ENCODE measurements at places on chromosomes 12 and 14.

- no peak for DNase-seq
These were observed 89.8 kb downstream of the RERG start for GRCh38 chr12:15131431-15131830.

DNA sequence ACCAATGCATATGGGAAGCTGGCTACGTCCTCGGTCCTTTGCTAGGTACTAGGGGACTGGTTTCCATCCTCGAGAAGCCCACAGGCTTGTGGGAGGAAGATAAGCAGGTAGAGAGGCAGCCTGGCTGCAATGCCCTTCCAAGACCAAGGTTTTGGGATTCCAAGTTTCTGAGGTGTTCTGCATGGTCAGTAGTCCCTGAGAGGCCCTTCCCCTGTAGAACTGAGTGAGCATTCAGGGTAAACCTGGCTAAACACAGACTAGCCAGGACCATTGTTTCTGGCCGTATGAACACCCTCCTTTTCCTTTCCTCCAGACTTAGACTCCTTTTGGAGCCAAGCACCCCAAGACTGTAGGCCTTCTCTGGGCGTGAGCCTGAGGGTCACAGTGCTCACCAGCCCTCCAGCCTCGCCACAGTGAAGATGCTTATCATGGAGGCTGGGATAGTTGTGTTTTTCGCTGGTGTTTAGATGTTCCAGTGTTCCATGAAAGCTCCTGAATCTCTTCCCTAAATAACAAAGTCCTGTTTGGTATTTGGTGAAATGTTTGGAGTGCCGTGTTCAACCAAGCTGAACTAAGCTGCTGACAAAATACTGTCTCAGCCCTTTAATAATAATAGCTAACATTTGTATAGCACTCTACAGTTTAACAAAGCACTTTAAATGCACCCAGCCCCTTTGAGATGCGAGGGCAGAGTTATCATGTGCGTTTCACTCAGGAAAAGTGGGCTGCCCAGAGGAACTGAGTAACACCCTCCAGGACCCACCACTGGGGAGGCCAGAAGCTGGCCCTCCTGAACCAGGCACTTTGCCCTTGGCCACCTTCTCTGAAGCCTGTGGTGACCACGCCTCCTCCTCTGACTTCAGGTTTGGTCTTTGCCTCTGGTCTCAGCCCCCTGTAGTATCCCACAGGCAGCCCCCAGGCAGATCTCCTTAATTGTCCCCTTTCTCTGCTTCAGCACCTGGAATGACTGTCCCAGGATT is 284.5 kb downstream of the CACNA1C start:
- no peak for DNase-seq

GRCh38 chr12:51661836-51662235 is 70.8 kb downstream of the SCN8A start:
- no peak for DNase-seq

GRCh38 chr12:51926064-51926632 is 18.8 kb downstream of the ACVRL1 start:
- no peak for DNase-seq

DNA sequence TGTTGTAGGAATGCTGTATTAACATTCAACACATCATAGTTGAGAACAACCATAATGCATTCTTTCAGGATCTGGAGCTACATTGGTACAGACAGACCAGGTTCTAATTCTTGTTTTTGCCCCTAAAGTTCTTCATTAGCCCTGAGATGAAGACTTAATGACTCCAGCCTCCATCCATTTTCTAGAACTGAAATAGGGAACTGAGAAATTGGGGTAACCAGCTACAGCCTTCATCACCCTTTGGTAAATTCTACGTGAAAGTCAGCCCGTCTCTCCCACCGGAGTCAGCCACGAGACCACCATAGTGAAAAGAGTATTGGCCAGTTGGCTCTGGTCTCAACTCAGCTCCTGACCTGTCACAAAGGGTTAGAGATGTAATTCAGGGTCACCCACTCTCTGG is 164.0 kb downstream of the NUAK1 start:
- no peak for DNase-seq

GRCh38 chr12:42477941-42478340 is 111.6 kb downstream of the PRICKLE1 start:
- no peak for DNase-seq

GRCh38 chr14:32738206-32738871 is 200.3 kb upstream of the NPAS3 start:
- no peak for DNase-seq

GRCh38 chr14:104695660-104696000 is 6.2 kb downstream of the INF2 start:
- DNase-seq, result no peak

DNA sequence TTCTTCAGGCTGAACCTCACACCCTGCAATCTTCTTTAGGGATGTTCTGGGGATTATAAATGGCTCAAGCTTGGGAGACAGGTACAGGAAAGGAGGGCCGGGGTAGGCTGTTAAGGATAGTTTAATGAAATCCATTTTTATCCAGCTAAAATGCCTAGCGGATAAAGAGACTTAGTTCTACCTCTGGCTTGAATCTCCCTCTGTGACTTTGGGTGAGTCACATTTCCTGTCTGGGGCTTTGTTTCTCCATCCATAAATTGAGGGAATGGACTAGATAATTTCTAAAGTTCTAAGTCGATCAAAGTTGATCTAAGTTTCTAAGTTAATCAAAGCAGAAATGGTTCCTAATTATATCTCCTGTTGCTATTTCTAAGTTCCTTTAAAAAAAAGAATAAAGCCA is 319.6 kb upstream of the E2F7 start:
- no peak for DNase-seq

DNA sequence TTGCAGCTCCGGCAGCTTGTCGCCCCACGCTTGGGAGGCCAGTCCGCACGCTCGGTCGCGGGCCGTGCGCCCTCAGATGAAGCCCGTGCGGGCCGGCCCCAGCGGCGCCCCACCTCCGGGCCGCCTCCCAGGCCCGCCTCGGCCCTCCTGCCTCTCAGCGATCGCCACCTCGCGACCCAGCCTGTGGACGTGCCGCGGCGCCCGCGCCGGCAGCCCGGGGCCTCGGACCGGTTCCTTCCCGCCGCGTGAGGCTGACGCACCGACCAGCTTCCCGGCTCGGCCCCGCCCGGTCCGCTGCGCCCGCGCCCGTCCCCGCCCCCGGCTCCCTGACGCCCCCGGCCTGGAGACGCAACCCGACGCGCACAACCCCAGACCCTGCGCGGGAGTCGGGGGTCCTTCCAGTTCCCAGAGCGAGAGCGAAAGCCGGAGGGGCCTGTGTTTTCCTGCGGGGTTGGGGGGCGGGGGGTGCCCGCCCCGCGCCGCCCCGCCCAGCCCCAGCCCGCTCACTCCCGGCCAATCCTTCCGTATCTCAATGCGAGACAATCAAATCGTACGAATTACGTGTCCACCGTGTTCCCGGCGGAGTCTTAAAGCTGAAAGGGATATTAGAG is at the start of gene ERO1A:
TSS of gene ERO1A (minus strand) at position 78 of the 611 bp plus-strand sequence. CDS start at position 1, 77 bp downstream.
- peak; percentile 78 for DNase-seq

GRCh38 chr12:87861791-87862190 is 167.4 kb downstream of the C12orf50 start:
- DNase-seq, result no peak

- DNase-seq, result no peak
These were observed 79.7 kb downstream of the PAPOLA start for GRCh38 chr14:96581902-96582301.

DNA sequence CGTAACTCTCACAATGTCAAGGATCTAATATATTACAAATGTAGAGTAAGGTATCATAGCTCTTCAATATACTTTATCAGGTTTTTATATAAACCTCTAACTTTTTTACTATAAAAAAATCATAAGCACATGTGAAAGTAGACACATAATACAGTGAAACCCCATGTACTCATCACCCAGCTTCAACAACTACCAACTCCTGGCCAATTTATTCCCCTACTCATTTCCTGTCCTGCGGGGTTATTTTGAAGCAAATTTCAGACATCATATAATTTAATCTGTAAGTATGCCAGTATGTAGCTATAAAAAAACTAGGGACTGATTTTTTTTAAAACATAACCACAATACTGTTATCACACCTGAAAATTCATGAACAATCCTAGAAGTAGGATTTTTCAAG is 47.7 kb downstream of the NOPCHAP1 start:
- peak; percentile 47 for DNase-seq

GRCh38 chr14:56562883-56563282 is 16.7 kb upstream of the TMEM260 start:
- DNase-seq, result no peak
